Mucosa of gallbladder (tissue), 1 donor: ENCODE measurements at places on chromosomes 1 and 21.

- no peak for DNase-seq
Measured at GRCh38 chr1:96509951-96510350, 211.6 kb upstream of the PTBP2 start.

DNA sequence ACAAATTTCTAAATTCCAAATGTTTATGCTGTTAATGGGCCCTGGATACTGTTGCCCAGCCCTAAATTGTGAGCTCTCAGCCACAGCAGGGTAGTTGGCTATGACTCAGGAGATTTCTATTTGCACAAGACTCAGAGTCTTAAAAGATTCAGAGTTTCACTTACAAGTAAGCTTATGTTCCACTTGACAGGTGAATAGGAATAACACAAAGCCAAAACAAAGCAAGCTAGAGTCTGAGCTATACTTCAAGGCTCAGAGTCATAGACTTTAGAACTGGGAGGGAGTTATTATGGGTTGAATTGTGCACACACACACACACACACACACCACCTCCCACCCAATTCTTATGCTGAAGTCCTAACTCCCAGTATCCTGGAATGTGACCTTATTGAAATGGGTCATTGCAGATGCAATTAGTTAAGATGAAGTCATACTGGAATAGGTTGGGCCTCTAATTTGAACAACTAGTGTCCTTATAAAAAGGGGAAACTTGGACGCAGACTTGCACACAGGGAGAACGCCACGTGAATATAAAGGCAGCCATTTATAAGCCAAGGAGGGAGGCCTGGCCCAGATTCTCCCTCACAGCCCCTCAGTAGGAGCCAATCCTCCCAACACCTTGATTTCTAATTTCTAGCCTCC is 30.2 kb downstream of the PRDX6 start:
- no peak for DNase-seq

DNA sequence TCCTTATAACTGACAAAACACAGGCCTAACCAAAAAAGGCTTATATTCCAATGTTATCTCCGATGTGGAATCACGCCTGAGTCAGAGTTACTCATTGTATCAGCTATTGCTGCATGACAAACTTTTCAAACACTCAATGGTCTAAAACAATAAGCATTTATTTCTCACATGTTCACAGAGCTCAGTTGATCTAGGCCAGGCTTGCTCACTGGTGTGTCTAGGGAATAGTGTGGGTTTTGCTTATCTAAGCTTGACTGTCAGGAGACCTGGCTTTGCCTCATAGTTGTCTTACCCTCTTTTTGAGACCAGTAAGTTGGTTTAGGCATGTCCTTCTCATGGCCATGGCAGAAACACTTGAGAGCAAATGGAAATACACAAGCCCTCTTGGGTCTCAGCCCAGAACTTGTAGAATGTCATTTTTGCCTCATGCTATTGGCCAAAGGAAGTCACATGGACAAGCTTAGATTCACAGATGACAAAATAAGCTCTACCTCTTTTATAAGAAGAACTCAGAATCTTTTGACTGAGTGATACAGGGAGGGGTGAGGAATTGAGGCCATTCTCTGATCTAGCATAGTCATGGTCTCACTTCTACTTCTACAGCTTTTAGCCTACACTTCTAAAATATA is 130.8 kb downstream of the HMCN1 start:
- no peak for DNase-seq

GRCh38 chr1:41286486-41286885 is 44.4 kb upstream of the SCMH1 start:
- no peak for DNase-seq

DNA sequence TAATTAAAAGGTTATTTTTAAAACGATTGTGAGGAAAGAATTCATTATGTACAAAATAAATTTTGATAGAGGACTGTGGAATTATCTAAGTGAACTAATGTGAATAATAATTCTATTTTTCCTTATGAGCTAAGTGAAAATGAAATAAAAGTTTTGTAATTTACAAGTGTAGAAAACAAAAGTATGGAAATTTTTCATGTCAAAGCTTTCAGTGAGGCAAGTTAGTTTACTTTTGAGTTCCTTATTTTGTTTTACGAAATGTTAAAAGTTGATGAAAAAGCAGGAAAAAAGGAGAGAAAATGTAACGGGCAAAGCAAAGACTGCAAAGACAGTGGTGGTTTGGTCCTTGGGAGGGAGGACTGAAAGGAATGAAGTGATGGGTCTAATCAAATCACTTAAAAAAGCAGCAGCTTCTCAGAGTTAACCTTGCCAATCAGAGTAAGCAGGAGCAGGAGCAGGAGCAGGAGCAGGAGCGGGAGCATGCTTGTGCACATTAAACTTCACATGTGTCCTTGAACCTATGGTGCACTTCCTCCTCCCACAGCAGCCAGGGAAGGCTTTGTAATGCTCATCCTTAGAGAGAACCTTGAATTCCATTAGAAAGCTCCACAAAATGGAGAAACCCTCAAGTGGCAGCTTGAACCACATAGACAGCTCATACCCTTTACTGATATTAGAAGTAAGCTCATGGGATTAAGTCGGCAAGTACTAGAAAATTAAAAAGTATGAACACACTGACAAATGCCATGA is 133.4 kb downstream of the LHX4 start:
- no peak for DNase-seq
